ENCODE measurements at places on chromosomes 4 and X.

DNA sequence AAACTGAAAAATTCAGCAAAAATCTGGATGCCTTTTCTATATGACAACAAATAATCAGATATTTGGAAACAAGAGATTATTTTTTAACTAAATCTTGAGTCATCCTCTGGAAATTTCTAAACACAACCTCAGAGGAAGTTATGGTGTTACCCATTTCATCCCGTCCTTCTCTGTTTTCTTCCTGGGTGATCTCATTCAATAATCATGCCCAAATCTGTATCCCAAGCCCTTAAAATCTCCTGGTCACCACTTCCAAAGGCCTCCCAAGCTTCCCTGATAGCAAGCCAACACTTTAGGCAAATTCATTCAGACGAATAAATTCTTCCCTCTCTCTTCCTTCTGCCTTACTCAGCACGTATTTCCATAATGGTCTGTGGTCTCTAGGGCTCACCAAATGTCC lies 9.7 kb upstream of the SORCS2 start:
- DNase-seq = no peak

DNA sequence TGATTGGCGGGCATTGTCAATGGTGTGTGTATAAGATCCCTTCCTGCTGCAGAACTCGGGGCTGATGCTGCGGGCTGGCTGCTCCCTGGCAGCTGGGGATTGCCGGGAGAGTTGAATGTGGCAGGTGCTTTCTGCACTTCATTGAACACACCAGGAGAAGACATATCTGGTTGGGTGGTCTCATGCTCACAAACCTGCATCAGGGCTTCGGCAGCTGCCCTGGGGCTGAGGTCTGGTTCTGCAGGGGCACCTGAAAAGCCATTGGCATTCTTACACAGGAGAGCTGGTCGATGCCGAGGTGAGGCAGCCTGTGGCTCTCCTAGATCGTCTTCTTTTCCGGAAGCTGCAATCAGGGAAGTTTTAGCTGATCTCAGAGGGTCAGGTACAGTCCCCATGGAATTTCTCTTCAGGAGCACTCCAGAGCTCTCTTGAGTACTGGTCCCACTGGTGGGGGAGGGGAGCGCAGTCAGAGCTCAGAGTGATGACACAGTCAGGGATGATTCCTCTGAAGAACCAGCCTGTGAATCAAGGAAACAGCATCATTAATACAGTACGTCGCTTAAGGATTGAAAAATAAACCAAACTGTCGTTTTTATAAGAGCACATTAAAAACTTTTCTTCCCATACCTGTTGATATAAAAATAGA lies 57.8 kb downstream of the GPRIN3 start:
- DNase-seq = no peak

DNA sequence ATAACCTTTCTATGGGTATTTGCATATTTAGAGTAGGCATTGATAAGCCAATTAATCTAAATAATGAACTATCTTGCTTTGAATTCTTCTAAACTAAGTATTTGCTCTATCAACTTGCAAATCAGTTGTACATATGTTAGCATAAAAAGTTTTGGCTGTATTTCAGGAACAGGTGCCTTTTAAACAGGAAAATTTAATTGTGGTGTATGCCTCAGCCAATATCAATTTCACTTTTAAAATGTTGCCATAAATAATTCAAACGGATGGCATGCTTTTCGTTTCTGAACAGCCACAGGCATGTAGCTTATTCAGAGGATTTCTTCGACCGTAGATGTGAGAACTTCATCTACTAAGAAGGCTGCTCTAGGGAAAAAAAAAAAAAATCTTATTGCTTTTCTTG lies 99.9 kb downstream of the DCLK2 start:
- peak; percentile 14 for DNase-seq

- no peak for DNase-seq
These were observed 1.8 kb downstream of the TLL1 start for GRCh38 chr4:165874791-165875371.

DNA sequence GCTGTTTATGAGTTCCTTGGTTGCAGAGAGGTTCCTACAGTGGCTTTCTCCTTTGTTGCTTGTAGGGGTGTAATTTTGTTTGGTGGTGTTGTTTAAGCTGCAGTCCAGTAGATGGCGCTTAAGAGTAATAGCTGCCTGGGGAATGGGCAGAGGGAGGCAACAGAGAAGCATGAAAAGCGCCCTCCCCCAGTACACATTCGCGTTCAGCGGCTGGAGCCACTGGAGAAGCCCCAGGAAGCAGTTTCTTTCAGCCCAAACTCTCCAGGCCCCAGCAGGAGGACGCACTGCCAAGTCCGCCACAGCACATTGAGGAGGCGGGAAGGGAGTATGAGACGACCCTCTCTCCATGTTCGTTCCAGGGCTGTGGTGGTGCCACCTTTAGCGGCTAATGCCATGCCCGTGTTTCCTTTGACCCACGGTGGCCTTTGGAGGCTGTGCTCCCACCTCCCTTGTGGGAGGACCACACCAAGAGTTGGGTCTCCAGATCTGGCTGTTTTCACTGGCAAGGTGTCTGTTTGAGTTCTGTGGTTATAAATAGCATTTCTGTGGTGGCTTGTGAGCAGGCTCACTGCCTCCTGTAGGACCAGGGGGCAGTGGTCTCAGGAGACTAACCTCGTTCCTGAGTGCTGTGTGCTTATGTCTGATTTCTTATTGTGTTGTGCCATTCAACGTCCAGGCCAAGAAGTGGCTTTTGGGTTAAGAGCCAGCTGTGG lies 252.3 kb downstream of the ARHGAP10 start:
- peak; percentile 75 for DNase-seq

DNA sequence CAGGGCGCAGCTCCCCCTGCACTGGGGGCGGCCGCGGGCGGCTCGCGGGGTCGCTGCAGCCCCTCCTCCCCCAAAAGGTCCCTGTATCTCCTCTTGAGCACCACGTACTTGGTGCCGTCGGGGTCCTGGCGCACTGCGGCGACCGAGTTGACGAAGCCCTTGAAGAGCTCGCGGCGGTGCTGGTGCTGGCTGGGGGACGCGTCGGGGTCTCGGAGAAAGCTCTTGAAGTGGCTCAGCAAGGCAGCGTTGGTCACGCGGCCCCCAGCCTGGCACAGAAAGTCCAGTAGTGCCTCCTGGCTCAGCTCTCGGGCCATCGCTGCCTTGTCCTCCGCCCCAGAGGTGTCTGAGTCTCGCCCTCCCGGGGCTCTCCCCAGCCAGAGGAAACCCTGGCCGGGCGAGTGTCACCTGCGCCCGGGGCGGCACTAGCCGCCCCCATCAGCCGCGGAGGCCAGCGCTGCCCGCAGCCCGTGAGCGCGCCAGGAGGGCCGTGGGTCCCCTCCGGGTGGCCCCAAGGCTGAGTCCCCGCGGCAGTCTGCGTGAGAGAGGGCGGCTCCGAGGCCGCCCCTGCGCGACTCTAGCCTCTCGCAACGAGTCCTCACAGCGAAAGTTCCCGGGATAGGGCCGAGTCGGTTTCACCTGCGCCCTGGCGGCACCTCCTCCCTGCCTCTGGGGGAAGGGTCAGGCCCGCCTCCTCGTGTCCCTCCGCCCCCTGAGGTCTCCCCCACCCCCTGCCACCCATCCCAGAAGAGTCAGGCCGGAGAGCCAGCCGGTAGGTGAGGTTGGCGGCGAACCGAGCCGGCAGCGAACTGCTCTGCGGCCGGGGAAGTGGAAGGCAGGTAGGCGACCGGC lies at the start of gene SOWAHB:
TSS of gene SOWAHB (minus strand) at position 609 of the 849 bp plus-strand sequence. CDS start at position 314, 295 bp downstream.
- DNase-seq = no peak

DNA sequence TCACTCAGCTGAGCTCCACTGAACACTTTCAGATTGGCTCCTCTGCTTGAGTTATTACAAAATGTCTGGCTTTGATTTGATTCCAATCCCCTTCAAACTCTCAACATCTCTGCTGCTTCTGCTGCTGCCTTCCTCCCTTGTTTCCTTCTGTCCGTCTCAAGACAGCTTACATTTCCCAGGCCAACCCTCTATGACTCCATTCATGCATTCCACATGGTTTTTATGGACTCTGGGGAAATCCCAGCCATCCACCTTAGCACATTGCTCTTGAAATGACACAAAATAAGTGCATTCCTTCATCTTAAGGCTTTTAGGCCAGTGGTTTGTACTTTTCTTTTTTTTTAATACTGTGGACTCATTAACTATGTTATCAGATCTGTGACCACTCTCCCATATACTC lies 68.5 kb upstream of the TMEM164 start:
- no peak for DNase-seq

DNA sequence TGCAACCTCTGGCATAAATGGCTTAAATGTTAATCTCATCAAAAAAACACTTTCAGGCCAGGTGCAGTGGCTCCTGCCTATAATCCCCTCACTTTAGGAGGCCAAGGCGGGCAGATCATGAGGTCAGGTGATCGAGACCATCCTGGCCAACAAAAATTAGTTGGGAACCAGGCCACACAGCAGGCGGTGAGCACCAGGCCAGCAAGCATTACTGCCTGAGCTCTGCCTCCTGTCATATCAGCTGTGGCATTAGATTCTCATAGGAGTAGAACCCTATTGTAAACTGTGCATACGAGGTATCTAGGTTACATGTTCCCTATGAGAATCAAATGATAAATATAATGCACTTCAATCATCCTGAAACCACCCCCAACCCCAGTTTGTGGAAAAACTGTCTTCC lies 125.8 kb downstream of the LRBA start:
- no peak for DNase-seq

- no peak for DNase-seq
These were observed 166.9 kb upstream of the GK2 start for GRCh38 chr4:79574741-79575451.

GRCh38 chrX:132409780-132410556 lies 78.9 kb downstream of the MBNL3 start:
- DNase-seq = no peak

GRCh38 chr4:5100336-5100735 lies 49.1 kb downstream of the STK32B start:
- DNase-seq = no peak
